Occipital lobe (tissue), 3 donors: ENCODE measurements at places on chromosomes 16 and 17. TPM values are rescaled to one million over a fixed set of nuclear protein-coding genes. Genes with fewer than 3 reads are reported as not detected.

The CAPNS2 gene
- not detected for total RNA-seq

The HOXB7 gene
- total RNA-seq: not detected

The USH1G gene
- 0.16 TPM for total RNA-seq

The COX11 gene
- total RNA-seq: 60.5 TPM

The TMEM231 gene
- 17.0 TPM for total RNA-seq

The PRDM7 gene
- total RNA-seq: not detected

GRCh38 chr17:32152130-32152529, 9.8 kb downstream of the RHOT1 start:
- DNase-seq: no peak

DNA sequence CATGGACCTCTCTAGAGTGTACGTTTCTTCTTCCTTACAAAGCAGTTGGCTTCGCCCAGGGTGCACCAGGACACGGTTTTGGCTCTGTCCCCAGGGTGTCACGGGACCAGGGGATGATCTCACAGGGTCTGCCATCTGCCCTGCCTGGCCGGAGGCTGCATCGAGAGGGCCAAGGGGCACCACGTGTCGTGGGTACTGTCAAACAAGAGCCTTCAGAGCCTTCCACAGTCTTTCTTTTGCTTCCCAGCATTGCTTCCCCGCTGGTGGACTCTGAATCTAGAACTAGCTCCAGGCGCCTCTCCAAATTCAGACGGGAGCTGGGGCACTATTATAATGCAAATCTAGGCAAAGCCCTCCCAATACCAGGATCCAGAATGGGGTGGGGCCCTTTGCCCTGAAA, 47.9 kb downstream of the MAPT start:
- peak; percentile 95 for DNase-seq

- DNase-seq: no peak
Observed at GRCh38 chr16:24198807-24199533, 57.2 kb upstream of the CACNG3 start.

DNA sequence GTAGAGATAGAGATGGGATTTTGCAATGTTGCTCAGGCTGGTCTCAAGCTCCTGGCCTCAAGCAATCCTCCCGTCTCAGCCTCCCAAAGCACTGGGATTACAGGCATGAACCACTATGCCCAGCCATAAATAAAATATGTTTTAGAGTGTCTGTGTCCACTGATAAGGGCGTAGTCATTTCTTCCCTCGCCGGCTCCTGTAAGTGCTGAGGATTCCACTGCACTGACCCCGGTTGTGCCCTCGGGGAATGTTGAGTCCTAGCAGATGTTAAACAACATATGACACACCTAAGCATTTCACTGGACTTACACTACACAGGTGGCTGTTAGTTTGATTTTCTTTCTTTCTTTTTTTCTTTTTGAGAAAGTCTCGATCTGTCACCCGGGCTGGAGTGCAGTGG, 5.6 kb upstream of the SHMT1 start:
- no peak for DNase-seq

DNA sequence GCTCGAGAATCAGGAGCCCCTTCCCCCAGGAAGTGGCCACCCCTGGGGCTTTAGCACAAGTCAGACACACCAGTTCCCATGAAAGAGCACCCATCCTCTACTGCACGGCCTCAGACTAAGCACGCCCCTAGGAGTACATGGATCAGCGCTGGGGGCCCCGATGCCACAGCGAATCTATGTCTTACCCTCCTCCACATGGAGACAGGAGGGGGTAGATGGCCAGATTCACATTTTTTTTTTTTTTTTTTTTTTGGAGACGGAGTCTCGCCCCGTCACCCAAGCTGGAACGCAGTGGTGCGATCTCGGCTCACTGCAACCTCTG, 3.2 kb upstream of the EXOSC6 start:
- DNase-seq: no peak
